Osteoblast (primary cell): ENCODE measurements at places on chromosomes 11 and 22.

DNA sequence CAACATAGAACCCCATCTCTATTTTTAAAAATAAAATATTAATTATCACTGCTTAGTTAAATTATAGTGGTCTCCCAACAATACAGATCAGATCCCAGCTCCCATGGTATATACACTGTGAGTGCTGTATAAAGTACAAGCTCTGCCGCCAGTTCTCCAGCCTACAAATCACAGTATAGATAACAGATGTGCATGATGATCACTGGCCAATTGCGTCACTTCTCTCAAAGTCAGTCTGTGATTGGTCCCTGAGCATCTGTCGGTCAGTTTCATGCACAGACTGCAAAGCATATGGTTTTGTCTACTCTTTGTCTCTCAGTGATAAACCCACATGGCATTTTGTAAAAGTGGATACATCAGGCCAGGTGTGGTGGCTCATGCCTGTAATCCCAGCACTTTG lies 15.7 kb downstream of the PPARA start:
- no peak for DNase-seq

DNA sequence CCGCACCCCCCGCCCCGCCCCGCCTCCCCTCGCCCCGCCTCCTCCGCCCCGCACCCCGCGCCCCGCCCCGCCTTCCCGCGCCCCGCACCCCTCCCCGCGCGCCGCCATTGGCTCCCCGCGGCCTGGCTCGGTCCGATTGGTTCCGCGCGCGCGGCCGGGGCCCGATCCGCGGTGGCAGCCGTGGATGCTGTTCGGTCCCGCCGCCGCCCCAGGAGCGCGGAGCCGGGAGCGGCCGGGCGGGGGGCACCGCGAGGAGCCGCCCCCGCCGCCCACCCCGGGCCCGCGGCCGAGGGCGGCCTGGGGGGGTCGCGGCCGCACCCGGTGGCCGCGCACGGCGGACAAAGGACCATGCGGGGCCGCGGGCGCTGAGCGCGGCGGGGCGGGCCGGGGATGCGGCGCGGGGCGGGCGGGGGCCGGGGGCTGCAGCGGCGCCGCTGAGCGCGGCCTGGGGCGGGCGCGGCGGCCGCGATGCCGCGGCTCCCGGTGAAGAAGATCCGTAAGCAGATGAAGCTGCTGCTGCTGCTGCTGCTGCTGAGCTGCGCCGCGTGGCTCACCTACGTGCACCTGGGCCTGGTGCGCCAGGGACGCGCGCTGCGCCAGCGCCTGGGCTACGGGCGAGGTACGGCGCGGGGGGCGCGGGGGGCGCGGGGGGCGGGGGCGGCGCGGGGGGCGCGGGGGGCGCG lies at the start of gene B4GALNT4:
TSS of gene B4GALNT4 (plus strand) at position 164 of the 683 bp plus-strand sequence. CDS start at position 469, 305 bp downstream.
- peak; percentile 96 for DNase-seq

- no peak for DNase-seq
These were observed 76.3 kb downstream of the FAM168A start for GRCh38 chr11:73521621-73522020.

DNA sequence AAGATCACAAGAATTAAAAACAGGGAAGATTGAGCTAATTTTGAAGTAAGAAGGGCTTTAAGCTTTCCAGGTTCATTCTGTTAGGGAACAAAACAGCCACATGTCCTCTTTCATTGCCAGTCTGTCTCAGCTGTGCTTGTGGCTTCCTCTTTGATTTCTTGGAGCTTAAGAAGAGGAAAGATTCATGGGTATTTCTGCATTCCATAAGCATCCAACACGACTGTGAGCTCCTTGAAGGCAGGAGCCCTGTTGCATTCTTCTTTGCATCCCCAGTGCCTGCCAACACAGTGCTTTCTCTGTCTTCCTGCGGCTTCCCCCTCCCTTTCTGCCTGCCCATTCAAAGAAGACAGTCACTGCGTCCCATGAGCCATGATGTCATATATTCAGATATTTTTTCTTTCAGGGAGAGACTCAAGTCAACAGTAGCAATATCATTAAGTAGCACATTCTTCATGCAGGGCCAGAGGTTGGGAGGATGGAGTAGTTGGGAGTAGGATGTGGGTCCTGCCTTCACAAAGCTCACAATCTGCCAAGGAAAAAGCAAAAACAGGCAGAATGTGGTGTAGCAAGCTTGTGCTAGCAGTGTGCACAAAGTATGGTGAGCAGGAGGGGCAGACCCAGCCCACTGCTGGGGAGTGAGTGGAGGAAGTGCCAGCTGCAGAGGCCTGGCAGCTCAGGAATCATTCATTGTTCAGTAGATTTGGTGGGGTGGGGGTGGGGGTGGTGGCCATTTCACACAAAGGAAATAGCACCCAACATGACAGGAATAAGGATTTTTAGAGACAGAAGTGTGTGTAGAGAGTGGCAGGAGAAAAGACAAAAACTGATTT lies 162.1 kb upstream of the RASSF10 start:
- DNase-seq = no peak
